Activated CD4-positive, alpha-beta T cell treated with anti-CD3 and anti-CD28 coated beads for 36 hours (primary cell): ENCODE measurements at places on chromosomes 6 and 20. TPM values are rescaled to one million over a fixed set of nuclear protein-coding genes. Genes with fewer than 3 reads are reported as not detected.

GRM1 gene
- total RNA-seq: not detected

PDRG1 gene
- 12.8 TPM for total RNA-seq

MAFB gene
- not detected for total RNA-seq

SDC4 gene
- total RNA-seq: 24.0 TPM

C20orf144 gene
- 0.27 TPM for total RNA-seq

SH3BGRL2 gene
- total RNA-seq: 0.43 TPM

C4B gene
- total RNA-seq: 2.8 TPM

FILIP1 gene
- total RNA-seq: not detected

CFAP61 gene
- total RNA-seq: 0.39 TPM

GRIK2 gene
- not detected for total RNA-seq

SULF2 gene
- total RNA-seq: 0.09 TPM

ZBTB12 gene
- 1.9 TPM for total RNA-seq

AHCY gene
- 183 TPM for total RNA-seq

IL17A gene
- total RNA-seq: 11.9 TPM

ZFP64 gene
- 12.2 TPM for total RNA-seq

GRCh38 chr6:103027271-103027931 lies 1633.9 kb downstream of the GRIK2 start:
- no peak for DNase-seq

DNA sequence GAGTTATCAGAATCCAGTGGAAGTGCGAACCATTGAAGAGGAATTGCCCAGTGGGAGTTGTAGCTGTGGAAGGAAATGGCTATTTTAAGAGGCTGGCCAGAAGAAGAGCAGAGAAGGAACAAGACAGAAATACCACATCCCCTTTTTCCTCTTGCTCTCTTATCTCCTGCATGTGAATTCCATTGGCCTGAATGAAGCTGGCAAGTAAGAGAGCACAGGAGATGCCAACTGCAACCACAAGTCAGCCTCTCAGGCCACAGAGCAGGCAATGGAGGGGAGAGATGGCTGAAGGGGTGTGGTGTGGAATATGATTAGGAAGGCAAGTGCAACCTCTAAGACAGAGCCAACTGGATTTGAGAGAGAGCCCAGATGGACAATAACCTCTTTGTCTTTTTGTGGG lies 362.7 kb upstream of the IMPG1 start:
- no peak for DNase-seq

- DNase-seq: no peak
Measured at GRCh38 chr6:22886650-22887581, 317.6 kb downstream of the HDGFL1 start.

DNA sequence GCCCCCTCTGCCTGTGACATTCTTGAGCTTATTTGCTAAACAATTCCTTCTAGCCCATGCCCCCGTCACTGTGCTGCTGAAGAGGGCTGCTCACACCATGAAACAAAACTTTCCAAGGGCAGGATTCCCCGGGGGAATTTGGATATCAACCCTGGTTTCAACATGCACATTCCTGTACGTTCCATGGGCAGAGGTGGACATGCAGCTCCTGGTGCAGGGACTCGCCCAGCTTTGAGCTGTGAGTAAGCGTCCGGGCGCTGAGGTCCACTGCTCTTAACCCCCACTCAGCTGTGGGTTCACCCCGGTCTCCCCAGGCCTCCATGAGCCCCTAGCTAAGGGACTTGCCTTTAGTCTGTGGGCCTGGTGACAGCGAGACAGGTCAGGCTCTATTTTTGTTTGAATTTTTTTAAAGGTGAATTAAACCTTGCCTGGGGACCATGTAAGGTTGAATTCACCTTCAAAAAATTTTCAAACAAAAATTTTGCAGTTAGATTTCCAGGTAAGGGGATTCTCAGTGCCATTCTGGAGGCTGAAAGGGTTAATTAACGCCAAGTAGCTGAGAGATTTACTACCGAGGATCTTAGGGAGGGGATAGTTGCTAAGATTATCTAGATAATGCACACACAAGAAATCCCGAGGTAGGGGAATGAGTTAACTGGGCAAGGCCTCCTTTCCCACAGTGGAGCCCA lies 70.3 kb upstream of the SLC22A23 start:
- DNase-seq: no peak

GRCh38 chr6:84897988-84898594 lies 133.7 kb upstream of the TBX18 start:
- no peak for DNase-seq

GRCh38 chr6:149043476-149044130 lies 273.9 kb upstream of the TAB2 start:
- peak; percentile 66 for DNase-seq

- DNase-seq: no peak
Measured at GRCh38 chr6:25582101-25582500, 69.9 kb upstream of the SCGN start.

- DNase-seq: no peak
Measured at GRCh38 chr6:4925580-4925979, 78.3 kb downstream of the RPP40 start.

GRCh38 chr6:138539876-138540275 lies 40.6 kb upstream of the NHSL1 start:
- no peak for DNase-seq

GRCh38 chr6:157953580-157954091 lies 28.0 kb upstream of the SYNJ2 start:
- no peak for DNase-seq

DNA sequence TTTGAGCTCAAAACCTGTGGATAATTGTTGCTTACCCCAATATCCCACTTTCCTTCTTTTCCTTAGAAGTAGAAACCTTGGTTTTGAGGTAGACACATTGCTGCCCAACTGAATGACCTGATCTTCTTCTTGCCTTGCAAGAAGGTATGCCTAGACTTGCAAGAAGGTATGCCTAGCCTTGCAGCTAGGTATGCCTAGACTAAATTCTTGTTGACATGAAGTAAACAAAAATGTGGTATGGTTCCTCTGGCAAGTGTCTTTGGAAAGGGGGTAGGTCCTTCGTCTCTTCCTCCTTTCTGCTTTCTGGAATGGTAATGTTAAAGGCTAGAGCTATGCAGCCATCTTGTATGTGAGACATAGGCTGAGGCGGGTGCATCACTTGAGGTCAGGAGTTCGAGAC lies 129.2 kb downstream of the GMPR start:
- no peak for DNase-seq
